ENCODE measurements at places on chromosomes 3 and 15.
A peak's percentile ranks its signal among the peaks of the same experiment; 100 is the strongest.

DNA sequence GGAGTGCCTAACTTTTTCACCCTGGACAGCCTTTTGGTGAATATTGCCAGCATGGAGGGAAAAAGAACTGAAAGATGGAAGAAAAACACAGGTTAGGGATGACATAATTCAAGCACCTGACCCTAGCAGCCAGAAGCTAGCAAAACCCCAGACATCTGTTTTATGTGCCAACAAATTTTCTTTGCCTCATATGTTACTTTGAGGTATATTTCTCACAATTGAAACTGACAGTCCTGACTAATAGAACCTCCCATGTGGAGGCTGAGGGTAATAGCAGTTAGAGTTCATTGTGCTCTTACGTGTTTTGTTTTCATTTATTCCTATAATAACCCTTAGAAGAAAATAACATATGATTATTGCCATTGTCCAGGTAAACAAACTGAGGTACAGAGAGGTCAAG lies 71.5 kb upstream of the SLC25A26 start:
- no peak for DNase-seq

- DNase-seq: no peak
Observed at GRCh38 chr15:63052961-63053698, 10.6 kb downstream of the TPM1 start.

DNA sequence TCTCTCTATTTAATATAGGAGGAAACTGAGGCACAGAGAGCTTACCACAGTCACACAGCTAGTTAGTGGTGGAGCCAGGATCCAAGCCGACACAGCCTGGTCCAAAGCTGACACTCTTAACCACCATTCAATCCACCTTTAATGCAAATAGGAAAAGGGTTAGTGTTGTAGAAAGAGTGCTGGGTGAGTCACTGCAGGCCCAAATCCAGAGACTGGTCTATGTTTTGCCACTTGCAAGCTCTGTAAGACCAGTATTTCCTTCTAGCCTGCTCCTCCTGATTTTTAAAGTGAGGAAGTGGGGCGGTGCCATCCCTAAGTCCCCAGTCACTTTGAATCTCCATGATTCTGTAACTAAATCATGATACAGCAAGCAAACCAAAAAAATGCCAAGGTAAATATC lies 111.0 kb downstream of the MECOM start:
- DNase-seq: peak; percentile 64

DNA sequence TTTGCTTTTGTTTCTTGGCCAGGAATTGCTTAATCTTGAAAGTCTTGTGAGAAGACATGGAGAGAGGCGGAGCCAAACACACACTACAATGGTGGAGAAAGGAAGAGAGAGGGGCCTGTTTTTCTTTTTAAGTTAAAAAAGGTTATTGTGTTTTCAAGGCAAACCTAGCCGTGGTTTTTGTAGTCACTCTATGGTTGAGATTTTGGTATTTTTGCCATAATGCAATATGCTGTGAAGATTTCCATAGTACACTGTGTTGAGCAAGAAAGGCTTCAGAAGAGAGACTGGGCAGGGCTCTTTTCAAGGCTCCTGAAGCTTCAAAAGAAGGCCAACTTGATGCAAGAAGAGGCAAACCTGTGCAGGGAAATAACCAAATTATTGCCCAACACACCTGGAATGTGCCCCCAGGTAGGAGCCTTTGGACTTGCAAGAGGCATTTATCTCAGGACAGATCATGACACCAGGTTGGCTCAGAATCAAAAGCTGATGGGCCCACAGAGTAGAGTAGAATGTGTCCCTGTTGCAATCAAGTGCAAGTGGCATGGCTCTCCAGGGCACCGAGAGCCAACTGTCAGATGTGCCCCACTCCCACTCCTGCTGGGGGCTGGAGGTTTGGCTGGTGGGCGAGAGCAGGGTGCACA lies 22.1 kb downstream of the AMOTL2 start:
- no peak for DNase-seq
